ENCODE measurements at places on chromosomes 3 and 15.

- no peak for DNase-seq
Observed at GRCh38 chr3:2898591-2899353, 211.4 kb downstream of the IL5RA start.

DNA sequence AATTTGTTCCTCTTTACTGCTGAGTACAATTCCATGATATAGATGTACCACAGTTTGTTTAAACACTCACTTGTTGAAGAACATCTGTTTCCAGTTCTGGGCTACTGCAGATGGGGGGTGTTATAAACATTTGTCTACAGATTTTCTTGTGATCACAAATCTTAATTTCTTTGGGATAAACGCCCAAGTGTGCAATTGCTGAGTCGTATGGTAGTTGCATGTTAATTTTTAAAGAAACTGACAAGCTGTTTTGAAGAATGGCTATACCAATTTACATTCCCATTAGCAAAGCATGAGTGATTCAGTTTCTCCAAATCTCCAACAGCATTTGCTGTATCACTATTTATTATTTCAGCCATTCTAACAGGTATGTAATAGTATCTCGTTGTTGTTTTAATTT, 242.0 kb upstream of the MRPL3 start:
- peak; percentile 40 for DNase-seq

DNA sequence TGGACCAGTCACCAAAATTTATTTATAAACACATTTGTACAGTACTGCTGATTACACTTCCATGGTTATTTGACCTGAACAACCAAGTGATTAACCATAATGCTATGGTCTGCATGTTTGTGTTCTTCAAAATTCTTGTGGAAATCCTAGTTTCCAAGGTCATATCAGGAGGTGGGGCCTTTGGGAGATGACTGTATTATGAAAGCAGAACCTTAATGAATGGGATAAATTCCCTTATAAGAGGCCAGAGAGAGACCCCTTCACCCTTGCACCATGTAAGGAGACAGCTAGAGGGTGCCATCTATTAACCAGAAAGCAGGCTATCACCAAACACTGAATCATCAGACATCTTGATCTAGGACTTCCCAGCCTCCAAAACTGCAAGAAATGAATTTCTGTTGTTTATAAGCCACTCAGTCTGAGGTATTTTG, 1.9 kb downstream of the SCAPER start:
- DNase-seq = peak; percentile 32

DNA sequence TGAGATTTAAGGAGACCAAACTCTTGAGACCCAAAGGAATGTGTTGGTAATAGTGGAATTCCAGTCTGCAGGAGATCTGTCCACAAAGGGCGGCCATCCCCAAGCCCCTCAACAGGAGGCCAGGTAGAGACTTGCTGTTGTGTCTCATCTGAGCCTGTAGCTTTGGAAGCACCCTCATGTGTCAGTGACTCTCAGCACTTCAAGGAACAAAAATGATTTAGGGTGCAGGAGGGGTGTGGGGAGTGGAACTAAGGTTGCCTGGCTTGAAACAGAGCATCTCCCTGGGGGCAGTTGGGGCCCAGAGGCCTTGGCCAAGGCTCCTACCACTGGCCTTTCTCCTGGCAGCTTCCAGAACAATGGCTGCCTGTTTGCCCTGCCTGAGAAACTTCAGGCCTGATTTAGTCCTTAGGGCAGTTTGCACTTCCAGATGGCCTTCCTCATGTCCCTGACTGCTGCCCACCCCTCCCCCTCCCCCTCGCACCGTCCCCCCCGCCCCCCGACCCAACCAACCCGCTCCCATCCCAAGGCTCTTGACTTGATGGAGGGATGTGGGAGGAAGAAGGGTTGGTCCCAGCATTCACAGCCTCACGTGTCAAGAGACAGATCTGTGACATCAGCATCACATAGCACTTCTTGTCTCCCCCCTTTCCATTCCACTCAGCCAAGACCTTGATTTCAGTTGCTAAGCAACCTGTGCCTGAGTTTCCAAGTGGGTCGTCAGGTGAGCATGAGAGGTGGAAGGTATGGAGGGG, 77.1 kb downstream of the CORO2B start:
- DNase-seq = no peak

- no peak for DNase-seq
Observed at GRCh38 chr3:156300371-156300770, 180.0 kb downstream of the KCNAB1 start.

DNA sequence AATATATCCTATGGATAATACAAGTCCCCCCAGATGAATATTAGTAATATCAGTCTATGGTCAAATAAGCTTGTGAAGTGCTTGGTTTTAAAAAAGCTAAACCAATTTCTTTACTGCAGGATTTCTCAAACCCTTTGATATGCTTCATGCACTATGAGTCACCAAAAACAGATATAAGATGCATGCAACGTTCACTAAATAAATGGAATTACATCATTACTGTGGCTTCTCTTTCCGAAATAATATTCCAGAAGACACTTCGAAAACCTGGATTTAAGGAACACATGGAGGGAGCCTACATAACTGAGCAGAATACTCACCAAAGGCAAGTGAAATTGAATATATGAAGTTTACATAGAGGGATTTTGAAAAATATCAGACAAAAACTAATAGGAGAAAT, 126.3 kb upstream of the ABI3BP start:
- peak; percentile 83 for DNase-seq

DNA sequence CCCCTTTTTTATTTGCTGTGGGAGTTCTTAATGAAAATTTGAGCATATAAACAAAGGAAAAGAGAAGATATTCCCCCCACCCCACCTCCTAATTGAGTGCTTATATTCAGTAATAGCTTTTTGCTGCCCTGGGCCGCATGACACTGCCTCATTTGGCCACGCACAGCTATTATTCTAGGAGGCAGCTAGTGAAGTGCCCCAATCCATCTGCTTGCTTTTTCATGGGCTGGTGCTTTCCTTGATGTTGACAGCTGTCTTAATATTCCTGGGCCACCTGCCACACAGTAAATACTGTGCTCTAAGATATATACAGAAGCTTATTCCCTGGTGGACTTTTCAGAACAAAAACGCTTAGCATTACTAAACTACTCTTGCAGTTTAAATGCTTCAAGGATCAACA, 3.8 kb upstream of the CRYBG3 start:
- no peak for DNase-seq

DNA sequence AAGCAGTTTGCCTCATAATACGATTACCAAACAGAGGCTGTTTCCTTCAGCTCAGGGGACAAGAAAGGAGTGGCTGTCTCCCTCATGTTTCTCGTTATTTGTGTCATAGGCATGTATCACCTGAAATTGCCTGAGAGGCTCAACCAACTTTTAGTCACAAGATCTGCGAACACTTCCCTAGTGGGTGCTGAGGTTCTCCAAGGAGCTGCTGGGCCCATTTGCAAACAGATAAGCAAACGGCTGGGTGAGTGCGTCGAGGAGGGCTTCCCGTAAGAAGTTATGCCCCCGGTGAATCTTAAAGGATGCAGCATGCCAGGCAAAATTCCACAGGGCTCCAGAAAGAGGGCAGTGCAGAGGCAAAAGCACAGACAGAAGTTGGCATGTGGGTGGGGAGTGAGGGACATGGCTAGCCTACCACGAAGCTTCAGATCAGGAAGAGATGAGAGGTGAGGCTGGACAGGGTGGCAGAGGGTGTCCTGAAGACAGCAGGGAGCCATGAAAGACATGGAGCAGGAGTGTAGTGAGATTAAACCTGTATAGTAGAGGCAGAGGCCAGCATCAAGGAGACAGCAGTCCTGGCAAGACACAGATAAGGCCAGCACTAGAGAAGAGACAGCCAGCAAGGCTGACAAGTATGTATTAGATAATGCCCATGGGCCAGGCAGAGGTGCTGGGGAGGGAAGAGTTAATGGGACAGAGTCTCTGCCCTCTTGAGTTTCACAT, 4.0 kb upstream of the GP9 start:
- no peak for DNase-seq

GRCh38 chr15:70283511-70283910, 185.8 kb upstream of the TLE3 start:
- no peak for DNase-seq
